ENCODE measurements at places on chromosomes 12 and 14.

DNA sequence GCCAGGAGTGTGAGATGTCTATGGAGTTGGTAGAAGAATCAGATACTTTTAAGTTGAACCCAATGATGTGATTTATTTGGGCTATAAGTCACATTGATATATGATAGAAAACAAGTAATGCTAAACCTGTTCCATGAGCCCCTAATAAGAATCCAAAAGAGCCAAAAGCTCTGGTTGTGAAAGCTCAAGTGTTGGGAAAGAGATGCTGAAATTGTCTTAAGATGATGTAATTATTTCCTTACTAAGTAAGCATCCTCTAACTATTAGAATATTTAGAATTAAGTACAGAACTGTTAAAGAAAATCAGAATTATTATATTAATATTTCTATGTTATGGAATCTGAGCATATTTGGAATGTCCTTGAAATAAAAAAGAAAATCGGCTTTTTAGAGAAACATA lies 17.6 kb upstream of the SLC2A13 start:
- no peak for DNase-seq

GRCh38 chr12:14777271-14777670 lies 26.0 kb downstream of the WBP11 start:
- no peak for DNase-seq

GRCh38 chr12:57008178-57008577 lies 1.8 kb upstream of the ZBTB39 start:
- DNase-seq, result no peak

GRCh38 chr12:132674561-132674960 lies 12.6 kb downstream of the POLE start:
- DNase-seq, result no peak

DNA sequence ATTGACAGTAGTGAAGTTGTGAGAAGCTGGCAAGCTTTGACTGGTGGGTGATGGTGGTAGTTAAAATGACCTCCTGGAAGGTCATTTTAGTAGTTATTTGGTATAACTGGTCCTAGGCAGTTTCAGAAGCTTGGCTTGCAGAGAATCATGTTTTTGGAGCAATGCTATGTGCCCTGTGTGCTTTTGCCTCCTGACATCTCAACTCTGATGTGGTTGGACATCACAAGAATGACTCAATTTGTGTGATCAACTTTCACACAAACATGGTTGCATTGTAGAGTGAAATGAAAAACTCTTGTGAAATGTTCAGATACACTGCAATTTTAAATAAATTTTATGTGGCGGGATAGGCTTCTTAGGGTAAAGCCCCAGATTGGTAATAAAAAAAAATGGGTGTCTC lies 8.3 kb upstream of the ABCD2 start:
- DNase-seq, result no peak

DNA sequence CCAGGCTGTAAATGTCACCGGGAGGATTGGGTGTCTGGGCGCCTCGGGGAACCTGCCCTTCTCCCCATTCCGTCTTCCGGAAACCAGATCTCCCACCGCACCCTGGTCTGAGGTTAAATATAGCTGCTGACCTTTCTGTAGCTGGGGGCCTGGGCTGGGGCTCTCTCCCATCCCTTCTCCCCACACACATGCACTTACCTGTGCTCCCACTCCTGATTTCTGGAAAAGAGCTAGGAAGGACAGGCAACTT lies 1.3 kb downstream of the GAPDH start:
- no peak for DNase-seq

- DNase-seq, result no peak
Observed at GRCh38 chr12:109981311-109981710, 14.9 kb downstream of the GIT2 start.

- DNase-seq, result no peak
Observed at GRCh38 chr12:52833922-52834726, at the start of gene KRT79. Gene KRT79 (minus strand): TSS chr12:52834311. CDS start chr12:52834260, 51 bp downstream.

DNA sequence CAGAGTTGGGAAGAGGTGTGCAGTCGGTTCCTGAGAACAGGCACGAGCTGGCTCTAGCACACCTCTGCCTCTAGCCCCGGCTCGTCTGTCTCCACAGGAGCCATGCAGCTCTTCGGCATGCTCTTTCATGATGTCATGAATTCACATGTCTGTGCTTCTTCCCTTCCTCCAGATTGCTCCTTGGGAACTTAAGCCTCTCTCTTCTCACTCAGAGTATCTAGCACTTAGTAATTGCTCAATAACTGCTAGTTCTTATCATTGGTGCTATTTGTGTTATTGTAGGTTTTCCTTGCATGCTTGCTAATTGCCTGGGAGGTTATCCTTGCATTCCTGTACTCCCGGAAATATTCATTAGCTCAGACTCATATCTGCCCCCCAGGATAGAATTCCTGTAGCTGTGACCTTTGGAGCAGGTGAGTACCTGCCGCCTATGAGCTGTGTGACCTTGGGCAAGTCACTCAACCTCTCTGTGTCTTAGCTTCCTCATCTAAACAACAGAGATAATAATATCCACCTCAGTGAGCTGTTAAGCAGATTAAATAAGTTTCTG lies 19.5 kb downstream of the FAM181A start:
- DNase-seq, result no peak

- no peak for DNase-seq
Observed at GRCh38 chr14:34187519-34188044, 236.7 kb upstream of the EGLN3 start.

DNA sequence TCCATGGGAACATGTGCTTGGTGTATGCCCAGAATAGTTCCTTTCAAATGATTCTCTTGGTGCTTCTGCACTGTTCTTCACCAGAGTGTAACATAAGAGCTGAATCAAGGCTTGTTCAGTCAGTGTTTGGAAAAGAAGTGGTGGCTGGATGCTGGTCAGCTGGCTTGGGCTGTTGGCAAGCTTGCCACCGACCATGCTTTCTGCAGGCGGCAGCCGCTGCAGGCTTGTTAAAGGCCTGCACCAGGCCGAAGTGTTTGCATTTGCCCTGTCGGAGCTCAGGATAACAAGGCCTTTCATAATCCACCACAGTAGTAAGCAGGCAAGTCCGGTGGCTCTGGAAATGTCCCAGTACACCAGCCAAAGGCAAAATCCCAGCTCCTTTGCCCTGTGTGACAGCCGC lies 26.9 kb downstream of the DAAM1 start:
- DNase-seq, result no peak

GRCh38 chr12:4056910-4057845 lies 184.0 kb upstream of the PARP11 start:
- DNase-seq, result no peak

DNA sequence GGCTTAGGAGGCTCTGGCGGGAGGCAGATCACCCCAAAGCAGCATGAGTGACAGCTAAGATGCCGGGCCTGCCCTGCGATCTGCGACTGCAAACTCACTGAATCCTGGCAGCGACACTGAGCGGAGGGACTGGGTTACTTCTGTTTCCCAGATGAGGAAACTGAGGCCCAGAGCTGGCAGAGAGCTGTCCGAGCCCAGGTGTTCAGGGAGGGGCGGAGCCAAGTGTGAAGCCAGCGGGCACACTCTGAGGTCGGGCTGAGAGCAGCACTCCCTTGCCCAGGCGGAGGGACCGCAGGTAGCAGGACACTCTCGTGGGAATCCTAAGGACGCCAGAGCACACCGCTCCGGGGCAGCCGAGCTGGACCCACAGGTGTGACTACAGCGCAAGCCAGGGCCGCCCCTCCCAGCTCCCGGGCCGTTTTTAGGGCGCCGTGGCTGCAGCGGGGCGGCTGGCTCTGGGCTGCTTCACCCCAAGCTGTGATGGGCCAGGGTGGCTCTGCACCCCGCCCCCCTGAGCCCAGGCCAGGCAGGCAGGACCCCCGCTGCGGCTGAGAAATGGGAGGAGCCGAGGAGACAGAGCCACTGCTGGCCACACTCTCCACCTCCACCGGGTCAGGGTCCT lies 27.4 kb downstream of the MMP17 start:
- DNase-seq, result no peak

DNA sequence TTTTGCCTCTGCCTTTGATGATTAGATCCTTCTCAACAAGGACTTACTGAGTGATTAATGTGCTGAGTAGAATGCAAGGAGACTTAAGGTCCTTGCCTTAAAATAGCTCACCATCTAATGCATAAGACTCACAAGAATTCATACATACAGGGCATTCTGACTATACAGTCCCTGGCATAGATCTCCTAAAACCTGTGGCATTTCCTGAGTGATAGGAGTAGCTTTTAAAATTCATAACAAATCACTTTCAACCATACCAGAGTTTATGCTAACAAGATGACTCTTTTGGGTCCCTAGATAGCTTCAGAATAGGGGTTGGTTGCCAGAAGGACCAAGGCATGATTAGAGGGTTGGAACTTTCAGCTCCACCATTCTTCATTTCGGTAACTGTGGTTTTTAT lies 48.8 kb downstream of the STXBP6 start:
- DNase-seq, result no peak

DNA sequence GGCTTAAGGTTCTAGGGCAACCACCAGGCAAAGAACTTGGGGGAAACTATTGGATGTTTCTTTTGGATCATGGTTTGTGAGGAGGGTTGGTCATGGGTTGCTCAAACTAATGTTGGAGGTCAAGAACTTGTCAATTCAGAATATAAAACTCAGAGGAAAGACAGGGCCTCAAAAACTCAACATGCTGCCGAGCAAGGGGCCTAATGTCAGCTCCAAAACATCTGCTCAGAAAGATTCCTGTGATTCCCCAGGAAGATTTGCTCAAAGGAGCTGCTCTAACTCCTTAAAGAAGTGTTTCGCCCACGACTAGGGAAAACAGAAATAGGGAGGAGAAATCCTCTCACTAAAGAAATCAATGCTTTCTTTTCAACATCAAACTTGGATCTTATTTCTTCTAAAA lies 3.7 kb upstream of the IGF1 start:
- DNase-seq, result no peak

GRCh38 chr12:57890191-57891115 lies 43.9 kb upstream of the CTDSP2 start:
- no peak for DNase-seq

GRCh38 chr14:52868911-52869618 lies 77.7 kb upstream of the GNPNAT1 start:
- DNase-seq, result no peak

DNA sequence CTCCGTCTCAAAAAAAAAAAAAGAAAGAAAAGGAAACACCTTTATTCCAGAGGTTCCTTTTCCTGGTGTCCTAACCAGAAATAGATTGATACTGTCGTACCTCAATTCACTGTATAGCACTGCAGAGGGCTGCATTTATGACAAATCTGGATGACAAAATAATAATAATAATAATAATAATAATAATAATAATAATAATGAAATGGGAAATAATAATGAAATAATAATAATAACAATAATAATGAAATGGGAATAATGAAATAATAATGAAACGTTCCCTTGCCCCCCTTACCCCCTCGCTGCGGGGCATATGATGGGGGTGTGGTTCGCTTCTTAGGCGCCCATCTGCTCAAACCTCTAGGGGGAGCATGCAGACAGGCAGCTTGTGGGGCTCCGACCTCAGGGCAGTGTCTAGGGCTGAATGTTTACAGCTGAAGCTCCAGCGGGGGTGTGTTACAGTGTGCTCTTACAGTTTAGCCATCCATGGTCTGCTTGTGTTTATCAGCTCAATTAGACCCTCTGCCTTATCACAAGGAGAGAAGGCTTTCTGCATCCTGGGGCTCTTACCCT lies 1088.3 kb upstream of the SEL1L start:
- DNase-seq, result no peak

DNA sequence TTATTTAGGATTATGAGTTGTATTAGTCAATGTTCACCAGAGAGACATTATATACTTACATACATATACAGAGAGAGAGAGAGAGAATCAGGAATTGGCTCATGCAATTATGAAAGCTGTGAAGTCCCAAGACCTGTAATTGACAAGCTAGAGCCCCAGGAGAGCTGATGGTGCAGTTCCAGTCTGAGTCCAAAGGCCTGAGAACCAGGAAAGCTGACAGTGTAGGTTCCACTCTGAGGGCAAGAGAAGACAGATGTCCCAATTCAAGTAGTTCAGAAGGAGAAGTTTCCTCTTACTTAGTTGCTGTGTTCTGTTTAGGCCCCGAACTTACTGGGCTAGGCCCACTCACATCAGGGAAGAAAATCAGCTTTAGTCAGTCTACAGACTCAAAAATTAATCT lies 76.4 kb upstream of the FICD start:
- no peak for DNase-seq

DNA sequence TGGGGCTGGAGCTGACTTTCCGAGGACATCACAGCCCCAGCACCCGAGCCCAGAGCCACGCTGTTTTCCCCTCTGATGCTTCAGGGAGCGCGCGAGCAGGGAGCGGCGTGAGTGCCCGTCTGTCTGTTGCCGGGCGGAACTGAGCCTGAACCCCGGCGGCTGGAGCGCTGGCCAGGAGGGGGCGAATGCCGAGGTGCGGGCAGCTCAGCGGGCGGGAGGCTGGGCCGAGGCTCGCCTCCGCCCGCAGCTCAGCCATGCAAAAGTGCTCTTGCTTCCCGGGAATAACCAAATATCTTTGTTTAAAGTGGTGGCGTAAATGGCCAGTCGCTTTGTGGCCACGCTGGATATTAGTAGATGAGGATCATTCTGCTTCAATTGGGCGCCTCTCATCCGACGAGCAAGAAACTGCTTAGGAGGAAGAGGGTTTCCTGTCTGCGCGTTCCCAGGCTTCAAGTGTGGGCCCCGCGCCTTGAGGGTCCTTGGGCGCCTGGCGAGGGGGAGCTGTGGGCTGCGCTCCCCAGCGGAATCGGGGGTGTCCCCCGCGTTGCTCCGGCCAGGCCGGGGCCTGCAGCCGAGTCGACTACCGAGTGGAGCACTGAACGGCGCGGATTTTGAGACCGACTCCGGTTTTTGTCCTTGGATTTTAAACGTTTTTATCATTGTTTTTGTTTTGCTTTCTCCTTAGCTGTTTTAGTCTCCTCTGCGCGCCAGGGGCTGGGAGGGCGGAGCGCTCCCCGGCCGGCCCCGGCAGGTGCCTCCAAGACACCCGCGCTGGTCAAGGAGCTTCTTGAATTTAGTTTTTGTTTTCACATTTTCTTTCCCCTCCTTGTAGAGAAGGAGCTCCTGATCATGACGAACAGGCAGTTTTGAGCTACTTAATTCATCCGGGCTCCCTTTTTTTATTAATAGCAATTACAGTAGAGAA lies 831 bp upstream of the NKX2-1 start:
- DNase-seq, result no peak

- no peak for DNase-seq
Observed at GRCh38 chr12:3777206-3777809, 24.4 kb upstream of the CRACR2A start.

DNA sequence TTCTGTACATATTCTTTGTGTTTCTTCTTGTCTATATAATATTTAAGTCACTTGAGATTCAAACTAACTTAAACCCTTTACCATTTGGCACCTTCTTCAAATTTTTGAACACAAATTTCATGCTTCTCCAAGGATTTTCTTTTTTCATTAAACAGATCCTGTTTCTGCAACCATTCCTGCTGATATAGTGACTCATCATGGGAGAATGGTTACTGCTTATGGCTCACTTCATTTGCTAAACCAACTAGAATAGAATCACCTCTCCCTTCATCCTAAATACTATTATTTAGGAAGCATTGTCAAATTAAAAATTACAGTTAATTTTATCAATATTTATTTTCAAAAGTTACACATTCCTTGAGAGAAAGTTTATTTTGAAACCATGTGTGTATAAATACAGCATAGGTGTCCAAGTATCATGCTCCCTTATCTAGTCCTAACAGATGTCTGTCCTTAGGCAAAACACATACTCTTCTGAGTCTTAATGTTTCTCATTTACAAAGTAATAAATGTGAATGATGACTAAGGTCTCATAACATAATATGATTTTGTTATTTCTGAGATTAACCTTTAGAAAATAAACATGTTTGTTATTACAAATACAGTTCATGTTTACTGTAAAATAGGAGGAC lies 40.7 kb downstream of the PLCZ1 start:
- DNase-seq, result no peak
